Colonic mucosa (tissue), 4 donors: ENCODE measurements at places on chromosomes 16 and 17. TPM values are rescaled to one million over a fixed set of nuclear protein-coding genes. Genes with fewer than 3 reads are reported as not detected.

DNA sequence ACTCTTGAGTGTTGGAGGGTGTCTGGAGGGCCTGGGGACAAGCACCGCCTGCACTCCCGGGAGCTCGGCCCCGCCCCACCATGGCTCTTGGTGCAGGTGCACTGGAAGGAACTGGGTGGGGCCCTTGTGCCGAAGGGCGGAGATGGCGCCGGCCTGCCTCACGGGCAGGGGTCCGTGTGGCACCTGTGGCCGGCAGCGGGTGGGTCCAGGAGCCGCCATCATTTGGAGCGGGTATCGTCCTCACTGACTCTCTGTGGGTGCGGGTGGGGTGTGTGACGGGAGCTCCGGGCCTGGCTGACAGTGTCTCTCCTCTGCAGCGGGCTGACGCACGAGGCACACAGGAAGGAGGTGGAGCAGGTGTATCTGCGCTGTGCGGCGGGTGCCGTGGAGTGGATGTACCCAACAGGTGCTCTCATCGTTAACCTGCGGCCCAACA, 5.2 kb downstream of the METRNL start:
- H3K4me3 ChIP-seq: no peak overlapping the region
- H3K27me3 ChIP-seq: peaks cover 3% of the 10 kb centered on the region

DNA sequence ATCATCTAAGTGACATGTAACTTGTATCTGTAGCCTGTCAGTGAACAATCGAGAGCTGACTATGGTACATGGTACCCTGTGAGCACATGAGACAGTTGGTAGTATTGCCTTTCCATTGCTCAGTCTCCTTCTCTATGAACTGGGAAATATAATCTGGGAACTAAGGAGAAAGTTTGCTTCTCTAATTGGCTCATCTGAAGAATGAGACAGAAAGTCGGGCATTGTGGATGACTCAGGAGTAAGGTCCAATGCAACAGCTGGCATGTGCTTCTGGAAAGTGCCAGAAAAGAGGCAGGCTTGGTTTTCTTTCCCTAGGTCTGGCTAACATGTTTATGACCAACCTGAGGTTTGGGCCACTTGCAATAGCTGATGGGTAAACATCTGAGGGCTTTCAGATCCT, 51.9 kb downstream of the ZZEF1 start:
- H3K36me3 ChIP-seq: peaks cover 44% of the 10 kb centered on the region
- H3K27me3 ChIP-seq: no peaks in the 10 kb centered on the region
- DNase-seq: no peak

The AGRP gene
- not detected for total RNA-seq

GRCh38 chr16:626787-627453, 3.9 kb upstream of the WFIKKN1 start:
- no peak for DNase-seq
- no peak overlapping the region for H3K4me3 ChIP-seq
- H3K4me1 ChIP-seq: peaks cover 6% of the 10 kb centered on the region
- peaks cover 5% of the 10 kb centered on the region for H3K36me3 ChIP-seq
- H3K27me3 ChIP-seq: no peaks in the 10 kb centered on the region

DNA sequence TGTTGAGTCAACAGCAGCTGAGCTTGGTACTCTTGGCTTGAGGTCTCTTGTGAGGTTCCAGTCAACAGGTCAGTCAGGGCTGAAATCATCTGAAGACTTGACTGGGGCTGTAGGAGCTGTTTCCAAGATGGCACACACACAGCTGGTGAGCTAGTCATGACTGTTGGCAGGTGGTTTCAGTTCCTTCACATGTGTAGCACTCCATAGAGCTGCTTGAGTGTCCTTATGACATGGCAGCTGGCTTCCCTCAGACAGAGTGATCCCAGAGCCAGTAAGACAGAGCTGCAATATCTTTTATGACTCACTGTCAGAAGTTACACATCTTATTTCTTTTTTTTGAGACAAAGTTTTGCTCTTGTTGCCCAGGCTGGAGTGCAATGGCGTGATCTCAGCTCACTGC, 19.5 kb upstream of the GAS7 start:
- no peak overlapping the region for H3K27ac ChIP-seq
- no peak overlapping the region for H3K4me3 ChIP-seq
- H3K36me3 ChIP-seq: no peaks in the 10 kb centered on the region
- no peak for DNase-seq
- no peaks in the 10 kb centered on the region for H3K4me1 ChIP-seq

DNA sequence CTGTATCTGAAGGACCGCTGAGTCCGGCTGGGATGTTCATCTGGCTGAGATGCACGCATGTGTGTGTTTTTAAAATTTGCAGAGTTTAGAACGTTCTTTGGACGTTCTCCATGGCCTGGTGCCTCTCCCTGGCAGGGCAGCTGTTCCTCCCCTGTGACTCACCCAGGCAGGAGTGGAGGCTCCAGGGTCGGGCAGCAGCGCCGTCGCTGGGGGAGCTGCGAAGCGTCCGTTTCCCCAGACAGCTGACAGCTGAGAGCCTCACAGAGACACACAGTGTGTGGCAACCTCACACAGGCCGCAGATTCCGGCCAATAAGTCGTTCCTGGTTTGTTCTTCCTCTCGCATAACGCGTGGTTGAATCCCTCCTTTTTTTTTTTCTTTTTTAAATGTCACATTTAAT, 80.6 kb downstream of the OR1D5 start:
- H3K36me3 ChIP-seq: no peaks in the 10 kb centered on the region
- H3K27me3 ChIP-seq: no peaks in the 10 kb centered on the region
- H3K4me3 ChIP-seq: no peak overlapping the region

The ABCC11 gene
- not detected for total RNA-seq

DNA sequence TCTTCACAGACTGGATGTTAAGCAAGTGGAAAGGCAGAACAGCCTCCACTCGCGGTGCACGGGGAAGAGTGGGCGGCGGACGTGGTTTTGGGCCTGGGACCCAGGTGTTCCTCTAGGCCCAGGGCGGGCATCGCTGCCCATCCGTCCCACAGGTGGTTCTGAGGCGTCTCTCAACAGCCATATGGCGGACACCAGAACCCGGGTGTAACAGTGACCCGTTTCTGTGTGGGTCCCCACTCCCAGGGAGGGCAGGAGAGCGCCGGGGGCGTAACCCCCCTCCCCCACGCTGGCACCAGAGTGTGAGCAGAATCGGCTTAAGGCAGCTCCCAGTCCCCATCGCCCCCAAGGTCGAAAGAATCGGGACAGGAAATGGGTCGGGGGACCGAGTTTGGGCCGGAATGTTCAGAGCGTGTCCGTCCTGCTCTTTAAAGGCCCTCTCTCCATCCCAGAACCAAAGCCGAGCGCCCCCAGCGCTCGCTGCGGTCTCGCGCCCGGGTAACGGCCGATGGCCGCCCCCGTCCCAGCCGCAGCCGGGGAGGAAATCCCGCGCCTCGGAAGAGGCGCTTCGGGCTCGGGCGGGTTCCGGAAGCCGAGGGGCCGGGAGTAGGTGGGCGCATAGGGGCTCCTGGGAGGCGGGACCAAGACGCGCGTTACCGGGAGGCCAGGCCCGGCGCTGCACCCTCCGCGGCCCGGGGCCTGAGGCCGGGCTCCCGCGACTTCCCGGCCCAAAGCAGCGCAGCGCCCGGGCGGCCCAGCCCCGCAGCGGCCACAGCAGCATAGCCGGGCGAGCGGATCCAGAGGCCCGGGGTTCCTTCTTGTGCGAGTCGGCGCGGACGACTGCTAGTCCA, at the start of gene TK2:
Gene TK2, minus strand, starts transcription at position 839 of the 848 bp plus-strand sequence. Its CDS starts 61 bp downstream, at position 778.
- H3K27me3 ChIP-seq: no peaks in the 10 kb centered on the region
- H3K4me3 ChIP-seq: peak within 1 kb of the TSS; percentile 74
- H3K4me1 ChIP-seq: peaks cover 5% of the 10 kb centered on the region

DNA sequence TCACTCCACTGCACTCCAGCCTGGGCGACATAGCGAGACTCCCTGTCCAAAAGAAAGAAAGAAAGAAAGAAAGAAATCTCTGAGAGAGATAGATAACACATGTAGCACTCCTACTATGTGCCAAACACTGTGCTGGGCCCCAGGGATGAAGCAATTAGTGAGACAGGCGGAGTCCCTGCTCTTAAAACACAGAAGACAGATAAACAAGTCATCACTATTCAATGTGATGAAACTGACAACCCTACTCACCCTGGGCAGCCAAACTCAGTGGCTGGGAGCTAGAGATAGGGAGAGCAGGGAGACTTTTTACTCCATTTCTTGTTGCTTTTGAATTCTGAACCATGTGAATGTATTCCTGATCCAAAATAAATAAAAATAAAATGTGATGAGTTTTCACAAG, 35.2 kb upstream of the GOSR2 start:
- H3K27ac ChIP-seq: no peak overlapping the region
- H3K27me3 ChIP-seq: no peaks in the 10 kb centered on the region
- H3K4me3 ChIP-seq: no peak overlapping the region
- no peaks in the 10 kb centered on the region for H3K36me3 ChIP-seq

The DLX3 gene
- not detected for total RNA-seq

GRCh38 chr17:17911001-17911613, 61.1 kb downstream of the TOM1L2 start:
- no peaks in the 10 kb centered on the region for H3K36me3 ChIP-seq
- no peak for DNase-seq
- no peak overlapping the region for H3K4me3 ChIP-seq
- H3K4me1 ChIP-seq: peaks cover 11% of the 10 kb centered on the region
- no peak overlapping the region for H3K27ac ChIP-seq

DNA sequence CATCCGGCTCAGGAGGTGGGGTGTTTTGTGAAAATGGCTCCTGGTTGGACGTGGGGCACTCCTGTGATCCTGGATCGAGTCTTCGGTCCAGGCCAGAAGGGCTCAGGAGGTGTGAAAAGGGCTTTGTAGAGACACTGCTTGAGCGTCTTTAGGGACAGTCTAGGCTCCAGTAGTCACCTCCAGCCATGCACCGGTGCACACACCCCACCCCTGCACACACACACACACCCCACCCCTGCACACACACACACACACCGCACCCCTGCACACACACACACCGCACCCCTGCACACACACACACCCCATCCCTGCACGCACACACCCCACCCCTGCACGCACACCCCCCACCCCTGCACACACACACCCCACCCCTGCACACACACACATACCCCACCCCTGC, 19.1 kb downstream of the CHMP1A start:
- H3K4me3 ChIP-seq: no peak overlapping the region
- no peaks in the 10 kb centered on the region for H3K4me1 ChIP-seq
- H3K36me3 ChIP-seq: no peaks in the 10 kb centered on the region
